Stimulated activated CD4-positive, alpha-beta T cell treated with anti-CD3 and anti-CD28 coated beads, Interleukin-1b, Interleukin-23, amount 100 ng/mL, for 4 hours (primary cell): ENCODE measurements at places on chromosomes 11 and 22.
A peak's percentile ranks its signal among the peaks of the same experiment; 100 is the strongest.

- DNase-seq: no peak
Measured at GRCh38 chr22:26888887-26889286, 231.5 kb downstream of the MIAT start.

DNA sequence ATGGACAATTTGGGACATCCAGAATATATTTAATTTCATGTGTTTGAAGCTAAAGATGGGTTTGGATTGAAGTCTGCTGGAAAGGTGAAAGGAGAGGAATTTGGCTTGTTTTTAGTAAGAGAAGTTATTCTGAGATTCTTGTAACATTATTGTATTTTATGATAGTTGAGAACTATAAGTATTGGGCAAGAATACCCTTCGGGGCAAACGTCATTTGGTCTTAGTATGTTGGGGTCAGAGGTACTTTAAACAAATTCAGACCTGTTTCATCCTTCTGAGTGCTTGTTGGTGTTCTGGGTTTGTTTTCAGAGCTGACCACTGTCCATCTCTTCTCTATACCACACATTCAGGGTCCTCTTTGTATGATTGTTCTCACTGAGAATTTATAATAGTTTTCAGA lies 19.5 kb downstream of the PANX1 start:
- DNase-seq: no peak

- DNase-seq: no peak
Measured at GRCh38 chr11:21588754-21589153, 604.1 kb upstream of the ANO5 start.

DNA sequence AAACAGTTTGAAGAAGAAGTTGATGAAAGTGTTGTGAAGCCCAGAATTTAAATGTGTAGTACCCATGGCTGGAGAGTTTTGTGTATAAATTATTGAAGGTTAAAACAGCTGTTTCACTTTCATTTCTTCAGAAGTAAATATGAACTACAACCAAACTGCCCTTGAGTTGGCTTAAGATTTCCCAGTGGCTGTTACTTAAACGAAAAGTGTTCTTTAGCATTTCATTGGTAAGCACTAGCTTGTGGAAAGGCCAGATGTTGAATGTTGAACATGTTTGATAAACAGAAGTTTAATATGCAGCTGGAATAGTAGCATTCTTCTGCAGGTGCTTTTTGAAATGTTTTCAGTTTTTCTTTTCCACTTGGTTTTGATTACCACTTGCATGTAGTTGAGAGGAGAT lies 83.2 kb upstream of the TNRC6B start:
- DNase-seq: no peak

GRCh38 chr22:41264408-41264941 lies 21.5 kb downstream of the RANGAP1 start:
- DNase-seq: no peak

GRCh38 chr11:112554586-112554985 lies 293.9 kb upstream of the PLET1 start:
- DNase-seq: no peak

DNA sequence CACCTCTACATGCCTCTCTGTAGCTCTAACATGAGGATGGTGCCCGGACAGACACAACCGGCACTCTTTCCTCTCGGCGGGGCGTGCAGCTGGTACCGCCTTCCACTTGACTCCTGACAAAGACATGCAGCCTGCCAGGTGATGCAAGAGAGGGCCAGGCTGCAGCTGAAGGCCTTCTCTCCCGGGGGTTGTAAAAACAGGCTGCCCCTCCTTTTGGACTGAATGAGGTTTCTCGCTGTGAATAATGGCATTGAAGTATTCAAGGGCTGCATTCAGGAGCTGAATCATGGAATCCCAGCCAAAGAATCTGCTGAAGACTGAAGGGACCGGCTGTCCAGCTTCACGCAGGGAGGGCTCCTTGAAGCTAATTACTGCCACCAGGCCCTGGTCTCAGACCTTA lies 110.9 kb downstream of the GALNT18 start:
- no peak for DNase-seq

- DNase-seq: no peak
Measured at GRCh38 chr11:567629-568292, 7.0 kb downstream of the RASSF7 start.

DNA sequence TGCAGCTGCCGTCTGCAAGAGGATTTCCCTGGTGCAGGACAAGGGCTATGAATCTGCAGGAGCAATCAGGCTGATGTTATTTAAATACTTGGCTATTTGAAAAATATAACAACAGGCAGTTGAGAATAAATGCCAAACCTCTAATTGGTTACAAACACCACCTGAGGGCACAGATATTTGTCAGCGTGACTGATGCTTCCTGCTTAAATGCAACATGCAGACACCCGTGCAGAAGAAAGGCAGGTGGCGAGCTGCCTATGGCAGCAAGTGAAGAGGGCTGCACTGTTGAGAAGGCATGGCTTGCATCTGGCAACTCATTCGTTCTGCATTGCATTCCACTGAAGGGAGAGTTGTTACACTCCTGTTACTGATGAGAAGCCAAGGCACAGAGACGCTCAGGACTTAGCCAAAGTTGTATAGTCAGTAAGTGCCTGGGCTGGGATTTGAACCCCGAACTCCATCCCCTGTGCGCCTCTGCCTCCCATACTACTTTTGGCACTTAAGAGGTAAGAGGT lies 350.6 kb downstream of the TENM4 start:
- DNase-seq: no peak

- DNase-seq: no peak
Measured at GRCh38 chr22:32806296-32806695, 4.8 kb downstream of the TIMP3 start.

DNA sequence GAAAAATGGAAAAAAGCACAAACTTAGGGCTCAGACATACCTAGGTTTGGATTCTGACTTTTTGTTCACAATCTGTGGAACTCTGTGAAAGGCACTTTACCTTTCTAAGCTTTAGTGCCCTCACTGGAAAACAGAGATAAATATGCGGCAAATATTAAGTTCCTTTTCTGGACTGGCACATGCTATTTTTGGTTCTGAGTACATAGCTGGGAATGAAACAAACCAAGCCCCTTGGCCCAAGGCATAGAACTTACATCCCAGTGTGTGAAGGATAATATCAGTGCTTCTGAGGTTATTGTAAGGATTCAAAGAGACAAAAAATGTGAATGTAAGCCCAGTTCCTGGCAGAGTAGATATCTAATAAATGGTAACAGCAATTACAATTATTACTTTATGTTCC lies 227.5 kb downstream of the ADAMTS15 start:
- no peak for DNase-seq

DNA sequence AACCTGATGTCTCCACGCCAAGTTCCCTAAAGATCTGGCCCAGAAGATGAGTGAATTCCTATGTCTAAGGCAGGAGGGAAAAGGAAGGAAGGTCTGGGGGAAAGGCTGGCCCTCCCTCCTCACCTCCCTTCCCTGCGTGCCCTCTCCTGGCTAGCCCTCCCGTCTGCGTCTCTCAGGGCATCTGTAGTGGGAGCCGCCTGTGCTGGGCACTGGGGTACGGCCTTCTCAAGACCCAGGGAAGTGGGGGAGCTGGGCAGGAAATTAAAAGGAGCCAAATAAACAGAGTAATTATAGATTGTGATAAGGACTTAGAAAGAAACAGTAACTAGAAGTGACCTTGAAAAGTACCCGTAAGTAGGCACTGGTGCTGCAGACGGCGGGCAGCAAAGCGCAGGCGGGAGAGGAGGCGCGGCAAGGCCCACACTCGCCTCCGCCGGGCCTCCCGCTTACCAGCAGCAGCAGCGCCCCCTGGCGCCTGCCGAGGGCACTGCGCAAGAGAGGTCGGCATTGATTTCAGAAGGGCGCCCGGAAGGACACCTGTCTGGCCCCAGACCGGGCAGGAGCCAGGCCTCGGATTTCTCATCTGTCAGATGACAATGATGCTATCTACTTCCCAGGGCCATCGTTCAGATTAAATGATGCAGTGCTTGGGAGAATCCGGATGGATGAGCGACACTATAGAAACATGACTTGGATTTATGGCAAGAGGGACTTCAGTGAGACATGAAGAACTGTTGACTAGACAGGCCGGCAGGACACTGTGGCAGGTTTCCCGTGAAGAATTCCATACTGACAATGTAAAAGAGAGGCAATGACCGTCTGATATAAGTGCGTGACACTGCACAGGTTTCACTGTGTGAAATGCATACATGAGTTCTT lies 7.3 kb downstream of the KCNJ1 start:
- peak; percentile 65 for DNase-seq

DNA sequence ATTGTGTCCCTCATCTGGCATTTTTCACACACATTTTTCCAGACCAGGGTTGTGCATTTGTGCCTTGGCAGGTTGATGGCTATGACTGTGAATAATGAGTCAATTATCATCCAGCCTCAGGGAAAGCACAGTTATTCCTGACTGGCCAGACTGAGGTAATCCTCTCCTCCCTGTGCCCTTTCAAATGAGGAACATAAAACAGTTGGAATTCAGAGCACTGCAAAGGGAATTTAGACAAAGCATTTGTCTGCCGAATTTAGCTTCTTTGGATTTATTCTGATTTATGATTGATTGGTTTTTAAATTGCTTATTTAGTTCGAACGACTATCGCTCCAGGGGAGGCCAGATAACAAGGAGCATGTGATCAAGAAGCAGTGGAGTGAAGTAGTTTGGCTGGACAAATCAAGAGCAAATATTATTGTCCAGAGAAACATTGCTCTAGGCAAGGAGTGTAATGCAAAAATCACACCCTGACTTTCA lies 30.8 kb upstream of the RAG2 start:
- DNase-seq: no peak

DNA sequence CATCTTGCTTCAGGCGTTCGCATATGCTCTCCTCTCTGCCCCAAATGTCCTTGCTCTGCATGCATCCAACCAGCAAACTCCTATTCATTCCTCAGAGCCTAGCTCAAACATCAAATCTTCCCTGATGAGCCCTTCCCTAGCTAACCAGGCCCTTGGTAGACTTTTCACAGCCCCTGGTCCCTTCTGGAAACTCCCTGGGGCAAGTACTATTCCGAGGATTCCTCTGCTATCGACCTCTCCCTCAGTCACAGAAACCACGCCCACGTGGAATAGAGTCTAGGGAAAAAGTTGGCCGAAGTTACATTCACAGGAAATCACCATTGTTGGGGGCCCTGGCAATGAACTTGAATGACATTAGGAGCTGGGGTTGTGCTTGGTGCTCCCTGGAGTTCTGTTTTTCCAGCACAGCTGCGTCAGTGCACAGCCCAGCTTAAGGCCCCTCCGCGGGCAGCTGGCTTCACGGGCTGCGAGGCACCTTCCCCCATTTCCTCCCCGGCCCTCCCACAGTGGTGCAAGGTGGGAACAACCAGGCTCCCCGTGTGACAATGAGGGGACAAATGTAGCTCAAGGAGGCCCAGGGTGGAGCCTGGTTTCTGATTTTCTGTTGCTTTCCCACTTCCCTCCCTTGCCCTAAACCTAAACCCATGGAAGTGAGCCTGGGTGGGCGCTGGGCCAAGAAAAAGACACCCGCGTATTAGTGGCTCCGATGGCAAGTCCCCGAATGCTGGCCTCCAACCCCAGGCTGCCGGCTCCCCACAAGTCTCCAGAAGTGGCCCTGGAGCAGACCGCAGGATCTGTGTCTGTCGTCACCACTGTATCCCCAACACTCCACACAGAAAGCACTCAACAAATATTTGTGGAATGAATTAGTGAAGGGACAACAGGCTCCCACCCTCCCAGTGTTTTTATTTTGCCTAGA lies 4.3 kb upstream of the ATP5MGL start:
- no peak for DNase-seq

GRCh38 chr11:93845181-93846092 lies 5.0 kb downstream of the VSTM5 start:
- DNase-seq: no peak
